Activated CD4-positive, alpha-beta T cell treated with anti-CD3 and anti-CD28 coated beads for 1 hour (primary cell): ENCODE measurements at places on chromosomes 3 and 15.

DNA sequence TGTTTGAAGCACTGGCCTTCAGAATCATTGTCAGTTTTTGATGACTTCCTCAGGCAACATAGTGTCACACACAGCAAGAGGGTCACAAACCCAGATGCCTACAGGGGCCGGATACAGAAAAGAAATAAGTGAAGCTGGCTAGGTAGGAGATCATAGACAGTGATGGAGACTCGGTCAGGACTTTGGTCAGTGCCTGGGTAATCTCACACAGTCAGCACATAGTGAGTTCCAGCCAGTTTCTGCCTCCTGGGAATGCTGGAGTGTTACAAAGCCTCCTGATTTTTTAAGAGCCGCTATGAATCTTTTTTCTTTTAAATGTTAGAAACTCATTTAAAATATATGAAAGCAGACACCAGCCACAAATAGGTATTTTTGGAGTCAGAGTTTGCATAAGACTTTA is 399.1 kb downstream of the IL5RA start:
- no peak for DNase-seq

GRCh38 chr3:55158345-55158744 is 230.5 kb upstream of the LRTM1 start:
- DNase-seq, result no peak

- no peak for DNase-seq
Observed at GRCh38 chr3:22208844-22209243, 457.8 kb upstream of the ZNF385D start.

DNA sequence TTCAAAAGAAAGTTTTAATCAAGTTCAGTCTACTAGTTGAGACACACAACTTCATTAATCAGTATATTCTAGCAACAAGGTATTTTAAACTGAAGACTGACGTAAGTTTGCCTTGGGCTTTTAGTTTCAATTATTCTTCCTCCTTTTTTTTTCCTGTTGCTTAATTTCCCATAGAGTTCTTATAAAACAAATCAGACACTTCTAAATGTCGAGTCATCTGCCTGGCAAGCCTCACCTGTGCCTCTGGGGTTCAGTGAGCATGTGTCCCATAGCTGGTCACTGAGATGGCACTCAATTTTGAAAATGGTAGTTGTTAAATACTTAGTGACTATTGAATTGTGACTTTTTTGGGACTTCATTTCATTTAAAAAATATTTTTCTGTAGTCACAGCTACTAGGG is 27.4 kb downstream of the NKIRAS1 start:
- no peak for DNase-seq

- no peak for DNase-seq
Observed at GRCh38 chr3:120472121-120472844, 21.5 kb upstream of the FSTL1 start.

- DNase-seq, result no peak
Observed at GRCh38 chr15:66886241-66886675, 179.1 kb upstream of the SMAD3 start.

GRCh38 chr3:174002543-174002942 is 605.0 kb downstream of the NLGN1 start:
- no peak for DNase-seq

DNA sequence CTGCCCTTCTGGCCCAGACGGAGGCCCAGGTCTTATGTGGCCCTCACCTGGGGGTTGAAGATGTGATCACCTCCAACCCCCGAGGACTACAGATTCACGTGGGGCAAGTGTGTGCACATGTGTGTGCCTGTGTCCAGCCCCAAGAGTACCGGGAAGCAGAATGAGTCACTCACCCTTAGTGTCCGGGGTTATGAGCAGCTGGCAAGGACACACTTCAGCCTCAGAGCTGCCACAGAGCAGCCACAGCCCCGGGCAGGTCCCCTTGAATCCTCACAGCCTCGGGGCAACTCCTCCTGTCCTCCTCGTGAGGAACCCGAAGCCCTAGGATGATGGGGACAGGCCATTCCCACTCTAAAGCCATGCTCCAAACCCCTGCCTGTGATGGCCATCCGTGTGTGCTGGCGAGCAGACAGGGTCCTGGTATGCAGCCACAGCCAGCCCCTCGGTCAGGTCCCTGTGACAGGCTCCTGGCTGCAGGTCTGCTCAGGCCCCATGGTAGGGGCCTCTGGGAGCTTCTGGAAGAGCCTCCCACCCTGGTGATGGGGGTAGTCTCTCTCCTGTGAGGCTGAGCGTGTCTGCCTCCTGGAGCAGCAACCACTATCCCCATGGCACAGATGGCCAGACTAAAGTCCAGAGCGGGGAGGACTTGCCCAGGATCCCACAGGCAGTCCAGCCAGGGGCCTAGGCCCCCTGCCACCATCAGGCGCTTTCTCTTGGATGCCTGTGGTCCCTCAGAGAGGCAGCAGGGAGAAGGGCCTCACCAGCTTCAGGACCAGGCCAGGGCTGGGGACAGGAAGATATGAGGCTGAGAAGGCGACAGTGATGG is 852 bp downstream of the STAB1 start:
- no peak for DNase-seq

GRCh38 chr15:42059661-42060476 is 34.5 kb downstream of the PLA2G4D start:
- DNase-seq, result peak; percentile 51

GRCh38 chr3:190155752-190156151 is 35.1 kb upstream of the P3H2 start:
- DNase-seq, result no peak

DNA sequence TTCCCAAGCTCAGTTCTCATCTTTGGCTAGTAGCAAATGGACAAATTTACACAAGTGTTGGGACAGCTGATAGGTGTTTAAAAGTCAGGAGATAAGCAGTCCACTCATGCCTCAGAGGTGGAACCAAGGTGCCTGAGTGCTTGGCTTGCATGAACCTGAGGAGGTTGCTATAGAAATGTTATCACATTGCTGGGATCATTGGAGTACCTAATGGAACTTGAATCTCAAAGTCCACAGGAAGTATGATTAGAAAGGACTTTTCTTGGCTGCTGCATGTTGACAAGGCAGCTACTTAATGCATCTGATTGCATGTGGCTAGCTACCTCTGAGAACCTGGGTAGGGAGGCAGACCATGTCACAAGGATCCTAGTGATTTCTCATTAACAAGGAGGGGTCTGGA is 39.5 kb upstream of the C3orf80 start:
- no peak for DNase-seq

GRCh38 chr3:71087143-71088018 is 496.1 kb downstream of the FOXP1 start:
- DNase-seq, result no peak

DNA sequence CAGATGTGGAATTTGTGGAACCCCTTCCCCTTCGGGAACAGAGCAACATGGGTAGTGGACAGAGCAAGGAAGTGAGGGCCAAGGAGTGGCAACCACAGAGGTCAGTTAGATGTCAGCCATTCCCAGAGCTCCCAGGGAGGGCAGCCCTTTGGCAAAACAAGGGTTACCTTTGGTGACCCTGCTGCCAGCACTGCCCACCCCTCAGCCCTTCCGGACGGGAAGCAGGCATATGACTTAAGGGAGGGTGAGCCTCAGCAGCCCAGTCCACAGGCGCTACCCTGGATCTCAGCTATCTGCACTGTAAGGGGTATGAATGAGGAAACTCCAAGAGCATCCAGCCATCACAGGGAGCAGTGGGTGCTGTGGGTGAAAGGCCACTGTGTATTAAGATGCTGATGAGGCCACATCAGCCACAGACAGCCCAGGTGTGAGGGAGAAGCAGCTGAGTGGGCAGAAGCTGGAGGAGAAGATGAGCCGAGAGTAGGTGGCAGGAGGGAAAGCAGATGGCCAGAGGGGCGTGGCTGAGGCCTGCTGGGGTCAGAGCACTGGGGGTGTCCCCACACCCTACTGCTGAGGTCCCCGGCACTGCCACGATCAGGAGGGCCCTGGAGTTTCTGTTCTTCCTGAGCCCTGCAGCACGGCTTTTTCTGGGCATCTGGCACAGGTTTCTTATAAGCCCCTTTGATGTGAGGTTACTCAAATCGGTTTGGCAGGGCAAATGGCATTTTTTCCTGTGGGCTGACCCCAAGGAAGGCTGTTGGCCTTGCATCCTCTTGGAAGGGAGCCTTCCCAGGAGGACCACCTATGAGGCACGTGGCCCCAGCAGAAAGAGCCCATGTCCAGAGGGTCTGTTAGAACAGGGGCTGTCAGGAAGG is 6.2 kb downstream of the PLA2G4D start:
- no peak for DNase-seq

DNA sequence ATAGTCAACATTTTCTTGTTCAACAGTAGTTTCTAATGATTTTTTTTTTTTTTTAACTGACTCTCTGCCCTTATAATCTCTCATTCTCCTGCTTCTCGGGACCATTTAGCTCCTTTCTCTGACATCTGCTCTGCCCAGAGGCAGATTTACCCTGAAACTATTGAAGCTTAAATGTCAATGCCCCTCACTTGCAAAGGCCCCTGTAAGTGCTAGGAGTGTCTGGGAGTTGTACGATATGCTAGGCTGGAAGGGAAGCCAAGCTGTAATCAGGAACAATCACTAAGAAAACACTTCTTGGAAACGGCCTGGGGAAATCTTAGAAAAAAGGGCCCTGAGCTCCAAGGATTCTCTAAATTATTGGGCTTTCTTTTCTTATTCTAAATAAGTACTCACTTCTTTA is 5.8 kb upstream of the PLOD2 start:
- no peak for DNase-seq

- no peak for DNase-seq
Observed at GRCh38 chr3:34381243-34381642, 582.8 kb downstream of the PDCD6IP start.

- no peak for DNase-seq
Observed at GRCh38 chr3:124831628-124832199, 55.5 kb downstream of the ITGB5 start.

DNA sequence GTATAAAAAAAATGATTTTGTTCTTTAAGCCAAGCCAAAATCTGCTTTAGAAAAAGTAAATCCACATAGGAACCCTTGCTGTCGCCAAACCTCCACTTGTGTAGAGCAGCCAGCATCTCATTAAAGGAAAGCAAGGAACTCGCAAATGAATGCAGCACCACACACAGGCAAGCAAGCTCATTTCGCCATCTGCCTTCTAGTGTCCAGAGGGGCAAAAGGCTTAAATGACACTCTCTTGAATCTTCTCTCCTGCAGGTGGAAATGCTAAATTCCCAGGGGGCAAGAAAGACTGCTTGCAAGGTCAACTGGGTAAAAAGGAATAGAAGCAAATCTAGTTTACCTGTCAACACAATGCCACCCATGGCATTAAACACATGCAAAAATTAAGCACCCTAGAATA is 2.4 kb downstream of the MB21D2 start:
- DNase-seq, result no peak

DNA sequence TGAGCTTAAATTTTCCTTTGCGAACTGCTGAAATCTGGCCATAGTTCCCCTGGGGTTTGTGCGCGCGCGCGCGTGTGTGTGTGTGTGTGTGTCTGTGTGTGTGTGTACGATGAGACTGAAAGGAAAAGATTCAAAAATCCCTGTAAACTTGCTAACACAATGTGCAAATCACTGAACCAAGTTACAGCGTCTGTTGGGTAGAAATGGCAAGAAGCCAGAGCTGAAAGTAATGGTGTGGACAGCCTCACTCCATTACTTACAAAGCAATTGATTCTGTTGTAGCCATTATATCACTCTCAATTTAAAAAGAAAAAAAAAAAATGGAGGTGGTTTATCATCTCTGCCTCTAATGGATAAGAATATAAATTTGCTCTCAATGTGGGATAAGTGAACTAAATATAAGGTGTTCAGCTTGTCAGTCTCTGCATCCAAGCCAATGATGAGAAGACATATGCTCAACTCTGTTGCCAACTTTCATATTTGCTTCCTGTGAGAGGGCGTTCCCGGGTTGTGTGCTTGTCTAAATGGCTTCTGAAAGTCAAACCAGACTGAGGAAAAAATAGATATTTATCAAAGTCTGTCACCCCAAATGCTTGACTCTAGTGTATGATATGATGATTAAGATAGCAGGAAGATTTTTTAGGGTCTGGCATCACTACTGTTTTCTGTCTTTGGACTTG is 422.2 kb downstream of the ZNF385D start:
- DNase-seq, result no peak

- no peak for DNase-seq
Observed at GRCh38 chr3:14274612-14274936, 96.0 kb downstream of the LSM3 start.

DNA sequence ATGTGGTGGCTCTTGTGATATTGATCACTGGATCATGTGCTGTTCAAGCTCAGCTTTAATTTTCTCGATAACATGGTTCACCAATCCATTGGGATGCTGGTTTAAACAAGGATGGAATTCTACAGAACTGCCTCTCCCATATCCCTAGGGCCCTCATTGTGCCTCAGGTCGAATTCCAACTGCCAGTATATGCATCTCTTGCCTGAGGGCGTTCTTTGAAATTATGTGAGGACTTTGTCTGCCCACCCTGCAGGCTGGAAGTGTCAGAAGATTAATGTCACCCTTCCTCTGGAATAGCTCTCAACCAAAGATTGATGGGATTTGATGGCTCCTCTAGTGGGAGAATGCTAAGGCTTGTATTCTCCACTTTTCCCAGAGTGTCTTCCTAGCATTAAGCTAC is 175.6 kb upstream of the GALNT15 start:
- DNase-seq, result no peak

DNA sequence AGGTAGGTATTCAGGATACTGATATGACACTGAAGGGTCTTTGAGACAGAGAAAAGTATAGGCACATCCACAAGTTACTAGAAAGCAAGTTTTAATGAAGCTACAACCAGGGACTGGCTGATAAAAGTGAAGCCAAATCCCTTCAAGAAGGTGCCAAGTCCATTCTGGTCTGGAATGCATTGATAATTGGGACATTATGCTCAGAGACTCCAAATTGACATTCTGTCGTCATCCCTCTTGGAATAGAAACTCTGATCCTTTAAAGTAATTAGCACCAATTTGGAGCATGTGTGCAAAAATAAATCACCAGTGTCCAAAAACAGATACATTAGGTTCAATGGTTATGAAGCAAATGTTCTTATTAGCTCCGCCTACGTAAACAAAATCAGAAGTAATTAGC is 47.3 kb upstream of the BCL6 start:
- DNase-seq, result no peak
